T-helper 2 cell (primary cell): ENCODE measurements at places on chromosomes 12 and 14.
A peak's percentile ranks its signal among the peaks of the same experiment; 100 is the strongest.

GRCh38 chr14:70654632-70655031 lies 12.9 kb downstream of the TTC9 start:
- DNase-seq, result no peak

DNA sequence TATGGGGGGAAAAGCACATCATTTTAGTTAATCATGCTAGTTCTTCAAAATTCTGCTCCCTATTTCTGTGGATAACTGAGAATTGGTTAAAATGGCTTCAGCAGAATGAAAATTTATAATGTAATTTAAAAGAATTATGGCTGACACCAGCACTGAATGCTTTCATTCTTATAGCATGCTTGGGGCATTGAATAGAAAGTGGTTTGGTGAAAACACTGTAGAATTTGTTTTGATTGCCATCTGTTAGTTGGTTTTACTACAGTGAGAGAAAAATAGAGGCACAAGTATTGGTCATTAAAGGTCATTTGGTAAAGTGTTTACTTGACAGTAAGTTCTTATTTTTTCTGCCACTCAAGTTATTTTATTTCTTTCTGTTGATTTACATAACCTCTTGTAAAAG lies 70.8 kb downstream of the PRORP start:
- no peak for DNase-seq

DNA sequence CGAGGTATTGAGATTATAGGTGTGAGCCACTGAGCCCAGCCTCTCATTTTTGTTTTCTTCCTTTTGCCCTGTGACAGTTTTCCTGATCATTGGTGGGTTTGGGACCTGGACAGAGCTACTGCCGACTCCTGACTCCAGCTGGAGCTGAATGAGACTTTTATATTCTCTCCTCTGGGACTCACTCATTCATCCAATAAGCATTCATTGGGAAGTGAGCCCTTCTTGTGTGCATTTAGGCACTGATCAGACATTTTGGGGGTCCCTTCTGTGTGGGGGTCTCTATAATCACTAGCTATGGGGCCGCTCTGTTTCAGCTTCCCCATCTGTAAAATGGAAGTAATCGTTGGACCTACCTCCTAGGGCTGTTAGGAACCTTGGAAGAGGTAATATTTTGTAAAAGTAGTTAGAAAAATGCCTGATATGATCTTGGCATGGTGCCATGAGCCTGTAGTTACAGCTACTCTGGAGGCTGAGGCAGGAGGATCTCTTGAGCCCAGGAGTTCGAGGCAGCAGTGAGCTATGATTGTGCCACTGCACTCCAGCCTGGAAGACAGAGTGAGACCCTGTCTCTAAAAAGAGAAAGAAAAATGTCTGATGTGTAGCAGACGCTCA lies 7.2 kb downstream of the SH2B3 start:
- DNase-seq, result no peak

DNA sequence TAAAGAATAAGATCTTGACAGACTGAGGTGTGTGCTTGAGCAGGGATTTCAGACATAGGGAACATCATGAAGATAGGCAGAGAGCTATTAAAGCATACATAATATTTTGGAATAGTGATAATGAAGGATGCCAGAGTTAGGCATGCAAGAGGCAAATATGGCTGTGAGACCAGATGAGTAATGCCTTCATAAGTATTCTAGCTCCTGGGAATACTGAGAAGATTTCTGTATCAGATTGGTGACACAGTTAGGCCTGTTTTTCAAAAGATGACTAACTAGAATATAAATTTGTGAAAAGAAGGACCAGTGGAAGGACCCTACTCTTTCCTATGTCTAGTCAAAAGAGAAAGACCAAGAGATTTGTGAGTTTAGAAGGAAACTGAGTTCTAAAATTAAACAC lies 108.8 kb downstream of the TXNDC16 start:
- DNase-seq, result no peak

- no peak for DNase-seq
Observed at GRCh38 chr12:26845057-26845666, 12.2 kb upstream of the ITPR2 start.

- DNase-seq, result no peak
Observed at GRCh38 chr12:3770891-3771290, 18.0 kb upstream of the CRACR2A start.

- DNase-seq, result no peak
Observed at GRCh38 chr12:118355843-118356242, 16.9 kb downstream of the TAOK3 start.

DNA sequence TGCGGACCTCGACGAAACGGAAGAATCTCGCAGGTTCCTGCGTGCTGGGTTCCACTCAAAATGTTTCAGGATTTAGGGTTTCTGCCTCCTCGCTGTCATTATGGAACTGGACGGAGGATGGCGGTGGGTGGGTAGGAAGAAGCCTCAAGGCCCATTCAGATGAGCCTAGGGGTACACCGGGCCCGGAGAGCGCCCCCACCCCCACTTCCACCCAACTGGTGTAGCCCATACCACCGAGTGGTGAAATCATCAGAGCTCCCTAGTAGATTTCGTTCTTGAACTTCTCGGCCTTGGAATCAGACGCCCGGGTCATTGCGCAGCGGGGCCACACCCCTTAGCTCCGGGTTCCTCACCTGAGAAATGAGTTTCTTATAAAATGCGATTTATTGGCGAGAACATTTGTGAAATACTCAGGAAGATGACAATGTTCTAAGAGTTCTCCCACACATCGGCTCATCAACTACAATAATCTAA lies 13.3 kb upstream of the TBX3 start:
- DNase-seq, result no peak

DNA sequence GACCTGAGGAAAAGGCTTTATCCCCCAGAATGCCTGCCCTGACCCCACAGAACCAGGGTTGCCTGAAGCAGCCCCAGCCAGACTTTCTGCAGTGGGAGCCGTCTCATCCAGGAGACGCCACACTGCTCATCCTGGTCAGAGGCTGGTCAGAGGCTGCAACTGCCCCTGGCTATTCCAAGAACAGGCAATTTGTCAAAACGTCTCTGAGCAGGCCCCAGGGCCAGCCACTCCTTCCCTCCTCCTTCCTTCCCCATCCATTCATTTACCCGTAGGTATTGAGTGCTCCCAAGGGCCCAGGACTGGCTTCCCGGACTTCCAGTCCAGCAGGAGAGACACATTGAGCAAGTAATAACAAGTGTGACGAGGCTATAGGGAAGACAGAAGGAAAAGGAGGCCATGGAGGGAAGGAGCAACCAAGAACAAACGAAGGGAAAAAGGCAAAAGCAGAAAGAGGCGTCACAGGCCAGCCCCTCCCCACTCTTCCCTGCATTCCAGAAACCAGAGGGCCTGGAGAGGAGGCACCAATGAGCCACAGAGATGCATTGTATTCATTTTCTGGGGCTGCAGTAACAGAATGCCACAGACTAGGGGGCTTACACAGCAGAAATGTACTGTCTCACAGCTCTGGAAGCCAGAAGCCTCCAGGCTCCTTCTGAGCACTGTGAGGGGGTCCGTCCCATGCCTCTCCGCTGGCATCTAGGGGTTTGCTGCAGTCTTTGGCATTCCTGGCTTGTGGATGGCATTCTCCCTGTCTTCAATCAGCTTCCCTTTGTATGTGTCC lies 21.0 kb upstream of the CD9 start:
- no peak for DNase-seq

DNA sequence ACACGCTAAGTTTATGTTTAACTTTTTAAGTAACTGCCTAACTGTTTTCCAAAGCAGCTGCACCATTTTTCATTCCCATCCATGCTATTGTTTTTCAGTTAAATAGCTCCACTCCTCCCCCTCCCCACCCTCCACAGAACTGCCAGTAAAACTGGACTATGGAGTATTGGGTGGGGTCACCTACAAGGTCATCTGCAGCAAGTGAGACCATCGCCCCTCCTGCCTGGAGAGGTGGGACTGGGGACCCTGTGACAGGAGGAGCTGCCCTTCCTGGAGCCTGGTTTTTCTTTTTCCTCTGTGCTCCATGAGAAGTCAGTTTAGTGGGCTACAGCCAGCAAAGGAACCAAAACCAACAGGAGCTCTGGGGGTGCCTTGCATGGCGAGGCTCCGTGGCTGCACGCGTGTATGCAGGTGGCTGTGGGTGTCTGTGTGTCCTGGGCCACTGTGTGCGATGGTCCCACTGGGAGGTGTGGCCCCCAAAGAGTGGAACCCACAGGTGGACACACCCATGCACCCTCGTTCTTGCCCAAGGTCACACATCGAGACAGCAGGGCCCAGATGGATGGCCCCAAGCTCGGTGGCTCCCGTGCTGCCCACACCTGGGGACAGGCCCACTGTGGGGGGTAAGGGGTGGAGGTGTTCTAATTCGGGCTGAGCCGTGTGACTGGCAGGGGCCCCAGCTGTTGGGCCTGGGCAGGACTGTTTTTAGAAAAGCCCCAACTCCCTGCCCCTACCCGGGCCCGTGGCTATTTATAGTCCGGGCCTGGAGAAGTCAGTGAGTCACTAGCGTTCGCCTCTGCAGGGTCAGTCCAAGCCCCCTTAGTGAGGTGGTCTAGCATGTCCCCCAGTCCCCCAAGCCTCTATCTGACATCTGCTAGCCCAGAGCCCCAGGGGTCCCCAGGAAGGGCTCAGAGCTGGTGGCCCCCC lies 2.3 kb upstream of the ADSS1 start:
- no peak for DNase-seq

DNA sequence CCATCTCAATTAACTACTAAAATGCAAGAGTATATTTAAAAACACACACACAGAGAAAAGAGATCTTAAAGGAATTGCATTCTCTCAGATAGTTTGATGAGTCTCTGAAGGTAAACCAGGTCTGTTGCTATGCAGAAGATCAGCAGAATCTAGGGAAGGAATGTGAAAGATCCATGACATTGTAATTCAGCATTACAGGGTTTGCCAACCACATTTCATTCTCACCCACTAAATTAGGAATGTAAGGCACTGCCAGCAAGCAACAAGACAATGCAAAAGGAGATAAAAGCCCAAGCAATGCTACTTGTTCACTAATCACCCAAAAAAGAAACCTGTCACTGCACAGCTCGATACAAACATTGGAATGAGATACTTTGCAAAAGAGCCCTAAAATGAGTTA lies 106.3 kb downstream of the LRIG3 start:
- no peak for DNase-seq

GRCh38 chr12:29216797-29217575 lies 67.9 kb downstream of the FAR2 start:
- DNase-seq, result no peak

DNA sequence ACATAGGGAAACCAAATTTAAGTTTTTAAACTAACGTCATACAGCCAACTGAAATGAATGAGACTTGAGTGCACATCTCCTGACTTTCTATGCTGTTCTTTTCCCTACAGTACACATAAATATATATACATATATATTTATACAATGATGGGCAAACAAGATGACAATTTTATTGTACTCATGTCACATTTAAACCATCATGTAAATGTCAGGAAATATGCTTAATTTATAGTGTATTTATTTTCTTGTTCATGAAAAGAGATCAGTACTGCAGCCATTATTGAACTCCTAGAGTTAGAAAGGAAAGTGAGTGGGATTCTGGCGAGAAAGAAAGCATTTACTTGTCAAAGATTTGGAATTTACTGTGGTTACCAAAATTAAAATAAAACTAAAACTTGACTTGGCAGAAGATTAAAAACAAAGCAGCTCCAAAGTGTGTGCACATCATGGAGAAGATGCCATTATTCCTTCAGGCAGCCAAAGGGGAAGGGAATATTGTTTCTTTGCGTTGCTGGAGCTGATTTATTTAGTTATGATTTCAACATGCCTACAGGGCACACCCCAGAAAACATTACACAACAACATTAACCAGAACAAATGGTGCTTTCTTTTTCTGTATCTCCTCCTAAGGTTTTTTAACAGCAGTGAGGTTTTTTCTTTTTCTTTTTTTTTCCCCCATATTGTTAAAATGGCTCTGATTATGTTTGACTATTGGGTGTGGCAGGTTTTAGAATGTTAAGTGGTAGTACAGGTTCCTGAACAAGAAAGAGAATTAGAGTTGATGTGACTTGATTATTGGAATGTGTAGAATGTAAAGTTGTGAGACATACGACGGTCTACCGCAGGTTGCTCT lies 144.6 kb downstream of the RAD51B start:
- no peak for DNase-seq

- DNase-seq, result no peak
Observed at GRCh38 chr14:52473557-52473956, 78.7 kb downstream of the TXNDC16 start.

GRCh38 chr14:71613168-71613567 lies 319.1 kb upstream of the RGS6 start:
- DNase-seq, result no peak

- no peak for DNase-seq
Observed at GRCh38 chr12:120047072-120047471, 58.0 kb downstream of the BICDL1 start.

- no peak for DNase-seq
Observed at GRCh38 chr14:104805326-104805678, 4.4 kb downstream of the ZBTB42 start.

DNA sequence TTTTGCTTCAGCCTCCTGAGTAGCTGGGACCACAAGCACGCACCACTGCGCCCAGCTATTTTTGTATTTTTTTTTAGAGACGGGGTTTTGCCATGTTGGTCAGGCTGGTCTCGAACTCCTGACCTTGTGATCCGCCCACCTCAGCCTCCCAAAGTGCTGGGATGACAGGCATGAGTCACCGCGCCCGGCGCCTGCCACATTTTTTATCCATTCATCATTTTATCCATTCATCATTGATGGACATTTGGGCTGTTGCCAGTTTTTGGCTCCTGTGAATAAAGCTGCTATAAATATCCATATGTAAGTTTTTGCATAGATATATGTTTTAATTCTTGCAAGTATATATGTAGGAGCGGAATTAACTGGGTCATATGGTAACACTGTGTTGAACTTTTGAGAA lies 79.5 kb downstream of the DAAM1 start:
- no peak for DNase-seq

GRCh38 chr12:115146453-115146852 lies 462.5 kb upstream of the TBX3 start:
- no peak for DNase-seq

DNA sequence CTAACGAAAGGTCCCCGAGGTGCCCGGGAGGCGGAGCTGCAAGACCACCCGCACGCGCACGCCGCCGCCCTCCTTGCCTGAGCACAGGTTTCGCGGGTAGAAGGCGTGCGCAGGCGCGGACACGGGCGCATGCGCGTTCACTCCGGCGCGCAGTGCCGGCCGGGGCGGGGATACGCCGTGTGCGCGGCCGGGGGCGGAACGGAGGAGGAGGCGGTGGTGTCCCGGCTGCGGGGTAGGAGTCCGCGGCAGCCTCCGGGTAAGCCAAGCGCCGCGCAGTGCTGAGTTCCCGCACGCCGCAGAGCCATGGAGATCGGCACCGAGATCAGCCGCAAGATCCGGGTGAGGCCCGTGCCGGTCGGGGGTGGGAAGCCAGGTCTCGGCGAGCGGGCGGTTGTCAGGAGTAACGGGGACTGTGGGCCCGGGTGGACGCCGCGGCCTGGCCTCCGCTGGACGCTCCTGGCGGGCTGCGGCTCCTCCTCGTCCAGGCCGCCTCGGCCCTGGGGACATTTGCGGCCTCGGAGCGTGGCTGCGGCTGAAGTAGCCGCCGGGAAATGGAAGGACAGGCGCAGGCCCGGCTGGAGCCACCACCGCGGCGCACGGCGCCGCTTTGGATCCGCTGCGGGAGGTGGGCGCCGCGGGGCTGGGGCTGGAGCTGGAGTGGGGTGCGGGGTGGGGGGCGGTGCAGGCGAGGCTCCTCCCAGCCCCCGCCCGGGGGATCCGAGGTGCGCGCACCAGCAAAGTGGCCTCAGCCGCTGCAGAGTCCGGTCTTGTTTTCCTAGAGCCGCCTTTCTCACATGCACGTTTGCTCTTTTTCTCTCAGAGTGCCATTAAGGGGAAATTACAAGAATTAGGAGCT lies at the start of gene ZC3H14:
Gene ZC3H14 (plus strand): TSS at position 207 of the 856 bp plus-strand sequence. CDS start 97 bp downstream, at position 304.
- DNase-seq, result peak; percentile 92

- no peak for DNase-seq
Observed at GRCh38 chr14:75315144-75315543, 36.5 kb downstream of the FOS start.

GRCh38 chr12:53093777-53094393 lies 3.6 kb upstream of the IGFBP6 start:
- DNase-seq, result no peak
